Activated CD4-positive, alpha-beta T cell treated with anti-CD3 and anti-CD28 coated beads for 36 hours (primary cell): ENCODE measurements at places on chromosomes 2 and 18. TPM values are rescaled to one million over a fixed set of nuclear protein-coding genes. Genes with fewer than 3 reads are reported as not detected.

GRCh38 chr2:239551206-239551605 lies 150.4 kb upstream of the HDAC4 start:
- peaks cover 9% of the 10 kb centered on the region for H3K27me3 ChIP-seq
- H3K4me3 ChIP-seq = no peak overlapping the region
- peaks cover 35% of the 10 kb centered on the region for H3K4me1 ChIP-seq
- no peak overlapping the region for H3K27ac ChIP-seq

GRCh38 chr18:13070460-13070859 lies 79.3 kb downstream of the CEP192 start:
- H3K36me3 ChIP-seq = peaks cover 77% of the 10 kb centered on the region
- DNase-seq = no peak
- H3K27ac ChIP-seq = no peak overlapping the region

Gene DSG2
- 1.3 TPM for total RNA-seq

- no peaks in the 10 kb centered on the region for H3K27me3 ChIP-seq
- H3K4me1 ChIP-seq = no peaks in the 10 kb centered on the region
- H3K4me3 ChIP-seq = no peak overlapping the region
- H3K27ac ChIP-seq = no peak overlapping the region
These were observed 725.6 kb upstream of the ID2 start for GRCh38 chr2:7956126-7956689.

GRCh38 chr2:239137898-239138283 lies 262.9 kb downstream of the HDAC4 start:
- no peak overlapping the region for H3K4me3 ChIP-seq
- peaks cover 46% of the 10 kb centered on the region for H3K36me3 ChIP-seq
- H3K4me1 ChIP-seq = no peaks in the 10 kb centered on the region

DNA sequence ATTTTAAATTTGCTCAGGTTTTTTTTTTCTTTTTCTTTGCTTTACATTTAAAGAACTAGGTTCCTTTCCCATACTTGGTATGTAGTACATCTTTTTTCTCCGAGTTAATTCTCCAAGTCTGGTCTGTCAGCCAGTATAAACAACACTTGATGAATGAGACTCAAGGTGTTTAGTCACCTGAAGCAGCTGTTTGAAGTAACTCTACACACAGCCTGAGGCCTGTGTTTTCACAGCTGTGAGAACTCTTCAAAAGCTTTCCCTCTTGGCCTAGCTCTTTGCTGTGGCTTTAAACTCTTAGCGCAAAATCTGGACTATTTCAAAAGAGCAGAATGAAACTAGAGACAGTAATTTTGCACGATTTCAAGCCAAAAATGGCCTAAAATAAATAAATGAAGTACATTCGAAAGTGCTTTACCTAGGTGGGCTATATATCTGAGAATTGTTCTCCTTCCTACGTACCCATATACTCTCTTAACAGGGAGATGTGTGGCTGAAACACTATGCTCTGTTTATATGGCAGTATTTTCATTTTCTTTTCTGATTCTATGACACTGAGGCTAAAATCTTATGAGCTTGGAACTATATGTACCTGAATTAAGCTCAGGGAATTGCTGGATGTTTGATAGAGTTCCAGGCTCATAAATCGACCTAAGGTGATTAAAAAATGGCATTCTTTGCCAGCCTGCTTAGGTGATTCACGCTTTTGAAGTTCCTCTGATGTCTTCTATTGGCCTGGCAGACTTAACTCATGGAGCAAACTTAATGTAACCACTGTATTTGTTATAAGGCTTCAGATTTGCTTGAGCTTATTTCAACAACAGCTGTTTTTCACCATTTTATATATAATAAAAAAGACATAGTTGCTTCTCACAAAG lies 1044.1 kb upstream of the ZEB2 start:
- no peaks in the 10 kb centered on the region for H3K36me3 ChIP-seq
- no peak overlapping the region for H3K27ac ChIP-seq
- no peaks in the 10 kb centered on the region for H3K4me1 ChIP-seq
- no peak for DNase-seq
- no peaks in the 10 kb centered on the region for H3K27me3 ChIP-seq

DNA sequence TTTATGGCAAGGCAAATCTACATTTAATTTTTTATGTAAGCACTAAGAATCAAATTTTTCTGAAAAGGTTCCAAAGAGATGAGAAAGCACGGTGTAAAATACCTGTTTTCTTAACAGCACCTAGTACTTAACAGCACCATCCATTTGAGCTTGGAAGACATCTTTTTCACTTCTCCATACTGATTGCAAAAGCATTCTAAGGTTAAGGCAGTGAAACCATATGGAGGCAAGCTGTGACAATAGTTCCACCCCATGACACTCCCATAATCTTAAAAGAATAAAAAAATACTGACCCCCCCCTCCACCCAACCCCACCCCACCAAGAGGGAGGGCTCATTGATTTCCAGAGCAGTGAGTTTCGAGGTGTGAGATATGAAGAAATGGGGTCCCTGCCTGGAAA lies 60.6 kb downstream of the ZCCHC2 start:
- H3K27ac ChIP-seq = peak overlapping the region; percentile 27
- H3K36me3 ChIP-seq = peaks cover 23% of the 10 kb centered on the region
- H3K4me3 ChIP-seq = no peak overlapping the region
- H3K4me1 ChIP-seq = peaks cover 39% of the 10 kb centered on the region
- no peaks in the 10 kb centered on the region for H3K27me3 ChIP-seq
- DNase-seq = no peak

GRCh38 chr2:74072565-74072964 lies 75.1 kb downstream of the BOLA3 start:
- peaks cover 43% of the 10 kb centered on the region for H3K36me3 ChIP-seq
- no peak for DNase-seq
- H3K27me3 ChIP-seq = no peaks in the 10 kb centered on the region
- peak overlapping the region; percentile 3 for H3K27ac ChIP-seq

GRCh38 chr2:96548558-96549465 lies 12.3 kb downstream of the ARID5A start:
- no peak for DNase-seq
- H3K4me3 ChIP-seq = no peak overlapping the region
- no peak overlapping the region for H3K27ac ChIP-seq
- H3K27me3 ChIP-seq = no peaks in the 10 kb centered on the region
- H3K4me1 ChIP-seq = peaks cover 48% of the 10 kb centered on the region

- H3K4me1 ChIP-seq = peaks cover 5% of the 10 kb centered on the region
- H3K27ac ChIP-seq = peak overlapping the region; percentile 95
- H3K27me3 ChIP-seq = no peaks in the 10 kb centered on the region
These were observed 4.1 kb downstream of the CYTIP start for GRCh38 chr2:157439824-157440186.

- H3K4me1 ChIP-seq = peaks cover 2% of the 10 kb centered on the region
- H3K36me3 ChIP-seq = no peaks in the 10 kb centered on the region
- no peak for DNase-seq
- H3K4me3 ChIP-seq = no peak overlapping the region
These were observed 389.8 kb downstream of the FIGN start for GRCh38 chr2:163345795-163346573.

GRCh38 chr18:42937436-42937835 lies 178.0 kb downstream of the RIT2 start:
- no peak overlapping the region for H3K27ac ChIP-seq
- no peak for DNase-seq
- H3K4me1 ChIP-seq = no peaks in the 10 kb centered on the region
- H3K36me3 ChIP-seq = no peaks in the 10 kb centered on the region
- H3K4me3 ChIP-seq = no peak overlapping the region

- peaks cover 4% of the 10 kb centered on the region for H3K27me3 ChIP-seq
- H3K4me3 ChIP-seq = no peak overlapping the region
- DNase-seq = no peak
- no peaks in the 10 kb centered on the region for H3K4me1 ChIP-seq
These were observed 268.3 kb upstream of the SALL3 start for GRCh38 chr18:78711316-78711715.

GRCh38 chr2:37907501-37908225 lies 17.4 kb upstream of the RMDN2 start:
- H3K4me3 ChIP-seq = no peak overlapping the region
- no peaks in the 10 kb centered on the region for H3K36me3 ChIP-seq

DNA sequence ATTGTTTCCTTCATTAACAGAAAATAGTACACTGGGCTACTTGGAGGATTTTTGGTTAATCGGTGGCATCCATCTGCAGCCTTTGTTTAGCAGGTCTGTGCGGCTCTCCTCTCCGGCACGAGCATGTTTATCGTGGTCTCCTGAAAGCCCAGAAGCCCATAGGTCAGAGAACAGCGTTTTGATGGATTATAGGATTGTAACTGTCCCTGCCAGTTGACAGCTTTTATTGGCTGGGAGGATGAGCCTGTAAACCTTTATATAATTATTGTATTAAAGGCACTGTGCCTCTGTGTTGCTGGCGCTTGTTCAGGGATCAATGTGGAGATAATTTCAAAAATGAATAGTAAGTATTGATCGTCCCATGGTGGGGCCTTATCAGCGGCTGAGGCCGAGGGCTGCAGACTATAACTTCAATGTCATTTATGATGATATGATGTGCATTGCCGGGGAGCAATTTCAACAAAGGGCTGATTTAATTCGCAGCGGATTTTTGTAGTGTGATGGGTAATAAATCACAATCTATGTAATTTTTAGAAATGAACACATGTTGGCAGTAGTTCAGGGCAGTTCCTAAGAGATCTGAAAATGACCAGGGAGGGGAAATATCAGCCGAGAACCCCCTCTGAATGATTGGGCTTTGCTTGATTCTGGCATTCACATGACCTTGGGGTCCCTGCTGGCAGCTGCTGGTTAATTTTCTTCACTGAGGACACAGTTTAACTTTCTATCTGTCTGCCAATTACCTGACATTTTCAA lies 736.1 kb downstream of the GALR1 start:
- H3K36me3 ChIP-seq = no peaks in the 10 kb centered on the region
- peaks cover 3% of the 10 kb centered on the region for H3K27me3 ChIP-seq
- H3K4me1 ChIP-seq = no peaks in the 10 kb centered on the region
- H3K27ac ChIP-seq = no peak overlapping the region

DNA sequence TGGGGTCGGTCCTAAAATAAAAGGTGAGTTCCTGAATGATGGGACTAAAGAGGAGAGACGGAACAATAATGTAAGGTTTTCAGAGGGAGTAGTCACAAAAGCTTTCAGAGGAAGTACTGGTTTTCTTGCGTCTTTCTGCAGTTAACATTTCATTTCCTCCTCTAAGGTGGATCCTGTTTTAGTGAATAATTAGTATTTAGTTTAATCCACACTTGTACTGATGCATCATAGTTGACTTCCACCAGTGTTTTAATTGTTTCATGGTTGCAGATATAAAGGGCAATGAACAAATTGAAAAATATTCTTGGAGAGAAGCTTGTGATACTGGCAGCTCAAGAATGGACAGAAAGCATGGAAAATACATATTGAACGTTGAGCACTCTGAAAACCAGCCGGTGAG lies at the start of gene DYNAP:
DYNAP (plus strand) TSS at position 301 of the 400 bp plus-strand sequence; CDS start at position 339, 38 bp downstream.
- no peak for DNase-seq
- H3K4me1 ChIP-seq = no peaks in the 10 kb centered on the region
- H3K27ac ChIP-seq = no peak within 1 kb of the TSS

GRCh38 chr2:224819075-224819474 lies 102.9 kb upstream of the CCDC195 start:
- H3K36me3 ChIP-seq = peaks cover 56% of the 10 kb centered on the region
- no peak overlapping the region for H3K4me3 ChIP-seq
- H3K4me1 ChIP-seq = peaks cover 15% of the 10 kb centered on the region
- DNase-seq = no peak
- peak overlapping the region; percentile 38 for H3K27ac ChIP-seq
- no peaks in the 10 kb centered on the region for H3K27me3 ChIP-seq

- H3K27ac ChIP-seq = no peak overlapping the region
- no peak overlapping the region for H3K4me3 ChIP-seq
- DNase-seq = no peak
- no peaks in the 10 kb centered on the region for H3K27me3 ChIP-seq
These were observed 8.4 kb upstream of the AGBL5 start for GRCh38 chr2:27042985-27043634.

- H3K4me3 ChIP-seq = no peak overlapping the region
- no peak for DNase-seq
- H3K36me3 ChIP-seq = no peaks in the 10 kb centered on the region
These were observed 19.2 kb upstream of the GNAL start for GRCh38 chr18:11669948-11670275.

- H3K27ac ChIP-seq = no peak overlapping the region
- H3K27me3 ChIP-seq = no peaks in the 10 kb centered on the region
- DNase-seq = no peak
- H3K36me3 ChIP-seq = no peaks in the 10 kb centered on the region
- no peaks in the 10 kb centered on the region for H3K4me1 ChIP-seq
These were observed 165.2 kb downstream of the TRIB2 start for GRCh38 chr2:12881952-12882351.

GRCh38 chr2:67772216-67773170 lies 290.3 kb downstream of the C1D start:
- H3K27me3 ChIP-seq = peaks cover 9% of the 10 kb centered on the region
- no peaks in the 10 kb centered on the region for H3K4me1 ChIP-seq
- no peak for DNase-seq
- H3K4me3 ChIP-seq = no peak overlapping the region
- no peak overlapping the region for H3K27ac ChIP-seq

GRCh38 chr18:22032392-22032961 lies 136.9 kb upstream of the GATA6 start:
- no peak for DNase-seq
- no peak overlapping the region for H3K27ac ChIP-seq
- H3K4me1 ChIP-seq = no peaks in the 10 kb centered on the region
- H3K27me3 ChIP-seq = no peaks in the 10 kb centered on the region
- H3K4me3 ChIP-seq = no peak overlapping the region
- H3K36me3 ChIP-seq = no peaks in the 10 kb centered on the region

Gene SULT1C4
- not detected for total RNA-seq

DNA sequence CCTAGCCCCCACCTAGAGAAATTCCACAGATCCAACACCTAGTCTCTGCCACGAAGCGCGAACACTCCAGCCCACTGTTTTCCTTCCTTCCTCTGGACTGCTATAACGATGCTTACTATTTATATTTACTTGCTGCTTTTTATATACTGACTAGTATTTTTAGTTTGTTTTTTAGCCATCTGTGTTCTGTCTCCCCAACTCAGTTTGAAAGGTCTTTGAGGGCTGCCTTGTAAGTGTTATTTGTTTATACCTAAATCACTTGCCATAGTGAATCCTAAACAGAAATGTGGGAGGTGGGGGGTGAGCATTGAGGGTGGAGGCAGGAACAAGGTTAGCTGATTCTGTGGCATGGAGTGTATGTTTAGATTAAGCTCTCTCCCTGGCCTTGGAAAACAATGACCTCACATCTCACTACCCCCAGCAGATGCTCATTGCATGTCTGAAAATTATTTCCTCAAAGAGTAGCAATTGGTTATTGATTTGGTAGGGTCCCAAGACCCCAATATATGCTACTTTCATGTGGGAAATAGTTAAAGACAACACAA lies 1.1 kb upstream of the NCKAP5 start:
- no peaks in the 10 kb centered on the region for H3K4me1 ChIP-seq
- no peak overlapping the region for H3K4me3 ChIP-seq
- H3K36me3 ChIP-seq = no peaks in the 10 kb centered on the region
- H3K27ac ChIP-seq = no peak overlapping the region
- H3K27me3 ChIP-seq = peaks cover 21% of the 10 kb centered on the region

DNA sequence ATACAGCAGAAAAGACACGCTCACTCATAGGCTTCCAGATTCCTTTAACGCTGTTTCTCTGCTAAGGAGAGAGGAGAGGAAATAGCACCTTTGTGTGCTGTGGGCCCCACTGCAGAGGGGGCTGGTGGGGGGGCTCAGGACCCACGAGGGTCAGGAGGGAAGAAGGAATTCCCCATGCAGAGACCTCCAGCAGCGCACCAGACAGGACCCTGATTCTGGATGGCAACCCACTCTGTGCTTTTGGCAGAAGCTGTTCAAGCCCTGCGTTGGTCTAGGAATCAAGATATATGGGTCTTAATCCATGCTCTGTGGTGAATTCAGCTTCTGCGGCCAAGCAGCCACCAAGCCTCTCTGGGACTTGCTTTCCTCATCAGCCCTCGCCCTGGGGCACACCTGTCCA lies 31.0 kb downstream of the MYCN start:
- DNase-seq = no peak
- no peak overlapping the region for H3K4me3 ChIP-seq
- no peak overlapping the region for H3K27ac ChIP-seq
- peaks cover 54% of the 10 kb centered on the region for H3K4me1 ChIP-seq
